ENCODE measurements at places on chromosomes 16 and 17.

GRCh38 chr17:10583834-10584233, 34.4 kb upstream of the MYH2 start:
- no peak for DNase-seq

- peak; percentile 67 for DNase-seq
These were observed 16.7 kb upstream of the ERN2 start for GRCh38 chr16:23729503-23730424.

DNA sequence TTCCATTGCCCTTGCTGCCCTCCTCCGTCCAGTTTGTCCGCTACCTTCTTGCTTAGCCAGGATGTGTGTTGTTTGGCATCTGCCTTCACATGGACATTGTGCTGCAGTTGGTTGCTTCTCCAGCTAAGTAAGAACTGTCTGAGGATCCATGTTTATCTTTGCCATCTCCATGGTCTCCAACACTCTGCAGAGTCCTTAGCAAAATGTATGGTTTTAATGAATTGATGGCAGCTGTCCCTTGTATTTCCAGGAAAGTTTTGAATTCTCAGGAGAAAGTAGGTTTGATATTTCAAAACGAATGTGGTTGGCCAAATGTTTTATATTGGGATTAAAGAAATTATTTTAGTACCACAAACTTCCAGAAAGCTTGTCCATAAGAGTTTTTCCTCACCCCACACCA, 160.9 kb downstream of the SPECC1 start:
- no peak for DNase-seq

DNA sequence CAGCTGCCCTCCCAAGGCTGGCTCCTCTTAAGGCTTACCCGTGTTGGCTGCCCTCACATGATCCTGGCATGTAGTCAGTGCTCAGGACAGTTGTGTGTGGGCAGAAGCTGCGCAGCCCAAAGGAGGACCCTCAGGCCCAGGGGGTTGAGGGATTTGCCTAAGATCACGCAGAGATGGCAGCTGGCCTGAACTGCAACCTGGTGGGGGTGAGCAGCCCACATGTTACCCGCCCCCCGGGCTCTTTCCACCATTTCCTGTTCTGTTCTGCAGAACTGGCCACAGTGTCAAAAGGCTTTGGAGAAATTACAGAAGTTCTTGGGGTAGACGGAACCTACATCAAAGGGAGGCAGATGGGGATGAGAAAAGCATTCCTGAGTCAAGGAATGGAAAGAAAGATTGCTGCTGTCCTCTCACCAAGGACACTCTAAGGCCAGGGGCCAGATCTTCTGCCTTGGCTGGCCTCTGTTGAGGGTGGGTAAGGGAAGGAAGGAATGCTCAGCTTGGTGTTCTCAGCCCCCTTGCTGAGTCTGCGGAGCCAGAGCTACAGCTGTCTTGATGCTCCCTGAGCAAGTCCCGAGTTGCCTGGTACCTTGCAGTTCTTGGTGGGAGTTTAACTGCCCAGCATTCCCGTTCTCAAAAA, 53.0 kb downstream of the EPN2 start:
- no peak for DNase-seq

- DNase-seq, result no peak
These were observed 3.0 kb downstream of the ERN1 start for GRCh38 chr17:64126918-64127317.

DNA sequence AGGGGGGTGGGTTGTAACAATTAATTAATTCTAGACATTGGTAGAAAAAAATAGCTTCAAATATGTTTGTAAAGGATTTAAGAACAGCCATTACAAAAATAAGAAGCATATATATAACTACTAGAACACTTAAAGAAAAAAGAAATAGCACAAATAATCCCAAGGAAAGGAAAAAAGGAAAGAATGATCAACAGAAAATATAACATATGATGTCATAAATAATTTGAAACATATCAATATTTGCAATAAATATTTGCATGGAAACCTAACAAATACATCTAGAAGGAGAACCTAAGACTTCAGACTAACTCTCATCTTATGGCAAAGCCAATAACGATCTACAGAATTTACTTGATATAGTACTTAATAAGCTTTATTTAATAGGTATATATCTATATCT, 28.9 kb downstream of the CDYL2 start:
- DNase-seq, result no peak

DNA sequence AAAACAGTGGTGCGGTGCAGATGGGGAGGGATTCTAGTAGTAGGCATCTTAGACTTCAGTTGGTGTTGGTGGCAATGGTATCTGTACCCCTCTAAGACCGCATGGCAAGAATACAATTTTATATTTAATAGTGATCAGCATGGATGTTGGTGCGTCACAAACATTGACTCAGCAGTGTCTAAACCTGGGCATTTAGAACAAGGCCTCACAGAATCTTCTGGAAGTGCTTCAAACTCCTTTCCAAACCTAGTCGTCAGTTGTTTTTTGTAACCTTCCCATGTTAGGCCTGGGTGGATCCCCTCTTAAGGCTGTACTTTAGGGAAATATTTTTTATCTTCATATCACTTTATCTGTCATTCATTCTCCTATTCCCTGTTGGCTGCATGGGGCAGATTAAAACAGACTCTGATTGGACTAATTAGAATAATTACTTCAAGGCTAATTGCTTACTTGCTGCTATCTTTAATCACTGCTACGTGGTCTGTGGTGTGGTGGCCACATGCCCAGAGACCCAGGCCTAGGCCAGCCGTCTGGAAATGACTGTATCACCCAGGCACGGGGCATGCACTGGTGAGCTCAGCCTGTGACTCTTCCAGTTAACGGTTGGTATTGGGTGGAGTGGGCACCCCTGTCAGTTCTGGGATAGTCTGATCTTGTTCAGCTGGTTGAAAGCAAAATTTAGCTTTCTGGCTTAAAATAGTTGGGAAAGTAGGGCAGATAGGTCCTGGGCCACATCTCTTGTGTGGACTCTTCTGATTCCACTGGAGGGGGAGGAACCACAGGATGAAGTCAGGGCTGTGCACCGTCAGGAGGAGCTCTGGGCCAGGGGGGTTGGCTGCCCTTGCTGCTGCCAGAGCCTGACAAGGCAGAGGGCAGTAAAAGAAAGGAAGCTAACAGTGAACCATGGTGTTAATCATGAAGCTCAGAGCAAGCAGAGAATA, 4.5 kb downstream of the ALKBH5 start:
- no peak for DNase-seq

GRCh38 chr17:74959826-74960515, 12.6 kb downstream of the HID1 start:
- DNase-seq, result no peak

DNA sequence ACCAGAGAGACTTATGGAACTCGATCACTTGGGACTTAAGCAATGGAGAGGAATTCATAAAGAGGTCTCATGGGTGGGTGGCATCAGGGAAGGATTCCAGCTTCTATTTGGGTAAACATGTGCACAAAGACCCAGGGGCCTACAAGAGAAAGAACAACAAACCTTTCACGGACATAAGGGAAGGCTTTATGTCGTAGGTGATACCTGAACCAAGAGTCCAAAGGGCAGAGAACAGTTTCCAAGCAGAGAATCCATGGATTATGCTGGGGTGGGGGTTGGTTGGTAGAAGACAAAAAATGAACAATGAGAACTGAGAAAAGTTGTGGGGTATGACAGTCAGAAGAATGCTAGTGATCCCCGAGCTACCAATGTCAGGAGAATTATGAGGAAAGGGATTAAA, 119.8 kb downstream of the CNTNAP4 start:
- no peak for DNase-seq

DNA sequence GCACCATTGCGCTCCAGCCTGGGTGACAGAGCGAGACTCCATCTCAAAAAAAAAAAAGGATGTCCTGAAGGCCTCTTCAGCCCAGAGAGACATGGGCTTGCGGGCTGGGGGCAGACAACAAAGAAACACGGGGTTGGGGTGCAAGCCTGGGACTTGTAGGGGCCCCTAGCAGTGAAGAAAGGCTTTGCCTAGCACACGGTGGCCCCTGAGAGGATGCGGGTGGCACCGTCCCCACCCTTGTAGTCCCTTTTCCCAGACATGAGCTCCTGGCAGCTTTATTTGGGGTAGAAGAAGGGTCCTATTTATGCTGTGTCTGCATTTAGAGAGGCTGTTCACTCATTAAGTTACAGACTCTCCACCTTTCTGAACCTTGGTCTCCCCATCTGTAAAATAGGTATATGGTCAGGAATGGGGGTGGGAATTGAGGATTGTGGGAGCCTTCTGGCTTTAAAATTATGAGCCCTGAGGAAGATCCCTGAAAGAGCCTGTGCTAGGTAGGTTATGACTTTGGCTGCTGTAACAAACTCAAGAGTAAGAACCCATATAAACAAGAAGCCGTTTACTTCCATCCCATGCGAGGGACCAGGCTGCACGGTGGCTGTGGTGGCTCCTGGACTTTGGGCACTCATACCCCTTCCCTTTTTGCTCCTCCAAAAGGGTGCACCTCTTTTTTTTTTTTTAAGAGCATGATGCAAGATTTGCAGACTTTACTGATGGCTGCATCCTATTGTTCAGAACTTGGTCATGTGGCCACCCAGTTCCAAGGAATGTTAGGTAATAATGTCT, 20.6 kb upstream of the ADGRG1 start:
- no peak for DNase-seq

- DNase-seq, result no peak
These were observed 4.5 kb downstream of the RANBP10 start for GRCh38 chr16:67801883-67802282.

GRCh38 chr16:47586121-47586520, 125.0 kb downstream of the PHKB start:
- DNase-seq, result no peak

DNA sequence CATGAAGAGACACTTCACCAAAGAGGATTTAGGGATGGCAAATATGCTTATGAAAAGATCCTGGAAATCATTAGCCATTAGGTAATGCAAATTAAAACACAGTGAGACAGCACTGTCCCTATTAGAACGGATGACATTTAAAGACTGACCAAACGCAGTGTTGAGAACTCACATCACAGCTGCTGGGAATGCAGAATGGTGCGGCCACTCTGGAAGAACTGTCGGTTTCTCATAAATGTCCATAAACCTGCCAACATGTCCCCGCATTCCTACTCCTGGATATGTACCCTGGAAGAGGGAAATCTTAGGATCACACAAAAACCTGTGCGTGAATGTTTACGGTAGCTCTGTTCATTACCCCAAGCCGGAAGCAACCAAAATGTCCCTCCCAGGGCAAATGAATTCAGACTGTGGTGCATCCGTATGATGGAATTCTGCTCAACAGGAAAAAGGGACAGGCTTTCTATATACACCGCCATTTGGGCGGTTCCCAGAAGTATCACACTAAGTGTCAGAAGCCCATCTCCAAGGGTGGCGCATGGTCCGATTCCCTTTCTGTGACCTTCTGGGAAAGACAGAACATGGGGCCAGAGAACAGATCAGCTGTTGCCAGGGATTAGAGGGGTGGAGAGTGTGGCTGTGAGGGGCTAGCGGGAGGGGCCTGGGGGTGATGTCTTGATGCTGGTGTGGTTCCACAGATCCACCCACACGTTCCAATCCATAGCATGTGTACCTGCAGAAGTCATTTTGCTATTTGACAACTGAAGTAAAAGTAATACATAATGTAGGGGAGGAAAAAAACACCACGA, 197.2 kb upstream of the CHMP6 start:
- no peak for DNase-seq

DNA sequence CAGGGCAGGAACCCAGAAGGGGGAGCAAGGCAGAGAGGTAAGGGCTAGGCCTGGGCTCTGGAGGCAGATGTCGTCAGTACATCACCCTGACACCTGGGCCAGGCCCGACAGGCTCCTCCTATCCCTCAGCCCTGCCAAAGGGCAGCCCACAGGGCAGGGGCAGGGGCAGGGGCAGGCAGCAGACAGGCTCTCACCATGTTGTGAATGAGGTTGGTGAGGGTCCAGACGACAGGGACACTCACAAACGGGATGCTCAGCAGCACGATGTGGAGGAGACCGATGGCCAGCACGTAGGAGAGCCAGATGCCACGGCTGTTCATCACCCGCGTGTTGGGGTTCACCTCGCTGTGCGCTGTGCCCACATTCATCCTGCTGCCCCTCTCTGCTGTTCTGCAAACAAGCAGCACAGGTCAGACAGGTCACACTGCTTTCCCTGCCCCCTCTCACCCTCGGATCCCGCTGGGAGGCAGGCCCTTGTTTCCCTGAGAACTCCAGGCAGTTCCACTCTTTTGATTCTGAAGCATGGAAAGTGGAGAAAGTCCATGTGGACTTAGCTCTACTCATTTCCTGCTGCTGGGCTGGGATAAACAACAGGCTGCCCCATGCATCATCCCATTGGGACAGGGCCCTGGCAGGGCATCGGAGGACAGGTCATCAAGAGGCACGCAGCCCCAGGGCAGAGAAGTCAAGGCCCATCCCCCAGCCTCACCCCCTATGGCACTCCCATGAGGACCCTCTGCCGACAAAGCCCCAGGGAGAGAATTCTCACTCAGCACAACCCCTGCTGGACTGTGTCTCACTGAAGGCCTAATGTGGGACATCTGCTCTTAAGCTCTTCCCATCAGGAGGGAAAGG, 3.3 kb downstream of the ORMDL3 start:
- peak; percentile 27 for DNase-seq

GRCh38 chr16:51624080-51624775, 473.2 kb upstream of the SALL1 start:
- DNase-seq, result no peak

- no peak for DNase-seq
These were observed 32.0 kb downstream of the FANCA start for GRCh38 chr16:89784406-89784805.

GRCh38 chr17:696369-696768, 18.3 kb downstream of the VPS53 start:
- DNase-seq, result no peak

- peak; percentile 33 for DNase-seq
These were observed 763 bp upstream of the TOM1L1 start for GRCh38 chr17:54899721-54900456.

DNA sequence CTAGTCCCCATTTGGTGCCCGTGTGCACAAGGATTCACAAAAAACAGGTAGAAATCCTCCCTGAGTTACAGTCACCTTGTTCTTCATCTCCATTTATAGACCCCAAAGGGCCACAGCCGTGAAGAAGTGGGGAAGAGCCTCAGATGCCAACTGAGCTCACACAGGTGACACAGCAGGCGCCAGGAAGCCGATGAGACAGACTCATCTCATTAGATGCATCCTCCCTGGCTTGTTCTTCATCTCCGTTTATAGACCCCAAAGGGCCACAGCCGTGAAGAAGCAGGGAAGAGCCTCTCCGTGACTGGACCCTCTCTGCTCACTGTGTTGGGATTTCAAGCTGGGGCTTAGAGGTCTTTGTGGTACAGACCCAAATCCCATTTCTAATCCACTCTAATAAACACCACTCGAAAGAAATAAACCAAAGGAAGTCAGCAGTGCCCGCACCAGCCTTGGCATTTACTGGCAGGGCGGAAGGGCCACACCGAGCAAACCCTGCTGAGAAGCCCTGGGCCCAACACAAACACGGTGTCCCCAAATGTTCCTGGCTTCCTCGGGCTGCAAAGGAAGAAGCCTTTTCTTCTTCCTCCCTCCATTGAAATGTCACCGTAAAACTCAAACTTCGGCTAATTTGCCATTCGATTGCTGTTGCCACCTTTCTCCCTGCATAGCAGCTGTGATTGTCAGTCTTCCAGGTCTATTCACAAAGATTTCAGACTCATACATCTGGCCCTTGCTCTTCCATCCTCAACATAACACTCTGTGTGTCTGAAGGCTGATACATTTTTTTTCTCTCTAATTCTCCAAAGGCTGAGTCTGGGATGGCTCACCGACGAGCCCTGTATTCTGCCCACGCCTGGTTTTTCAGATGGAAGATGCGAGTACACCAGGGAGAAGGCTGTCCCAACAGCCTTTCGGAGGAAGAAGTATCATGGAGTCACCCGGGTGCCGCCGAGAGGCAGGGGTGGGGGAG, 44.9 kb upstream of the DOC2B start:
- DNase-seq, result no peak

- DNase-seq, result no peak
These were observed 133.9 kb downstream of the PARN start for GRCh38 chr16:14496047-14496770.

GRCh38 chr16:17211797-17212196, 259.0 kb downstream of the XYLT1 start:
- DNase-seq, result peak; percentile 65

All from WTC11 (cell line).